ENCODE measurements at places on chromosomes 11 and 22. TPM values are rescaled to one million over a fixed set of nuclear protein-coding genes. Genes with fewer than 3 reads are reported as not detected.

Gene UBQLN3
- total RNA-seq, result not detected

Gene PATE4
- total RNA-seq, result not detected

Gene SLC1A2
- total RNA-seq, result 0.10 TPM

Gene TMEM45B
- not detected for total RNA-seq

Gene KCNJ1
- total RNA-seq, result not detected

Gene SCUBE2
- total RNA-seq, result 0.37 TPM

Gene MRGPRF
- total RNA-seq, result not detected

Gene GPHA2
- total RNA-seq, result not detected

Gene HTR3A
- total RNA-seq, result not detected

Gene TRIM68
- total RNA-seq, result 9.3 TPM

Gene LZTR1
- 19.2 TPM for total RNA-seq

Gene OSM
- not detected for total RNA-seq

Gene CSNK2A3
- total RNA-seq, result 2.5 TPM

Gene GRM5
- total RNA-seq, result not detected

Gene MUC5B
- total RNA-seq, result 2.2 TPM

Gene IGF2
- total RNA-seq, result 2.9 TPM

Gene OR8D4
- total RNA-seq, result not detected

Gene GGTLC2
- not detected for total RNA-seq

Gene GNAZ
- total RNA-seq, result 2.8 TPM

Gene SPINDOC
- total RNA-seq, result 47.9 TPM

Gene SYCE3
- not detected for total RNA-seq

Gene KCNE3
- not detected for total RNA-seq

Gene C22orf39
- total RNA-seq, result 13.7 TPM

Gene NLRP10
- total RNA-seq, result not detected

Gene APOBEC3G
- total RNA-seq, result 0.13 TPM

Gene TSSK2
- not detected for total RNA-seq

Gene FAM111B
- 7.4 TPM for total RNA-seq

Gene TSGA10IP
- total RNA-seq, result not detected

Gene C11orf16
- total RNA-seq, result not detected

Gene RFPL3
- total RNA-seq, result not detected

Gene LRRN4CL
- 0.12 TPM for total RNA-seq

Gene CHRNA10
- 1.3 TPM for total RNA-seq

Gene ACRV1
- not detected for total RNA-seq

Gene CADM1
- 17.8 TPM for total RNA-seq

Gene CCDC87
- 0.63 TPM for total RNA-seq

Gene NEFH
- total RNA-seq, result 0.16 TPM

Gene PAMR1
- 0.03 TPM for total RNA-seq

Gene ABCC8
- 8.7 TPM for total RNA-seq

Gene OR56A4
- not detected for total RNA-seq

Gene MRGPRE
- total RNA-seq, result 0.17 TPM

Gene FGF4
- total RNA-seq, result not detected

Gene SLC22A6
- not detected for total RNA-seq

Gene OR10D3
- not detected for total RNA-seq

Gene UPK3A
- total RNA-seq, result not detected

Gene IL17REL
- total RNA-seq, result 0.05 TPM

Gene DCDC1
- 0.40 TPM for total RNA-seq

Gene MEI1
- total RNA-seq, result not detected

Gene C11orf42
- not detected for total RNA-seq

Gene C22orf23
- total RNA-seq, result 0.28 TPM

Gene YPEL1
- 0.46 TPM for total RNA-seq

Gene HEPN1
- not detected for total RNA-seq

Gene KDM4E
- total RNA-seq, result not detected

Gene ANGPTL5
- total RNA-seq, result 0.14 TPM

Gene GALR3
- not detected for total RNA-seq

Gene EPS8L2
- 114 TPM for total RNA-seq

Gene RIMBP3B
- 0.30 TPM for total RNA-seq

Gene TRPM5
- total RNA-seq, result not detected

Gene OR52N4
- total RNA-seq, result not detected

Gene FAT3
- 0.67 TPM for total RNA-seq
